ENCODE measurements at places on chromosomes 5 and 9.
A peak's percentile ranks its signal among the peaks of the same experiment; 100 is the strongest.

DNA sequence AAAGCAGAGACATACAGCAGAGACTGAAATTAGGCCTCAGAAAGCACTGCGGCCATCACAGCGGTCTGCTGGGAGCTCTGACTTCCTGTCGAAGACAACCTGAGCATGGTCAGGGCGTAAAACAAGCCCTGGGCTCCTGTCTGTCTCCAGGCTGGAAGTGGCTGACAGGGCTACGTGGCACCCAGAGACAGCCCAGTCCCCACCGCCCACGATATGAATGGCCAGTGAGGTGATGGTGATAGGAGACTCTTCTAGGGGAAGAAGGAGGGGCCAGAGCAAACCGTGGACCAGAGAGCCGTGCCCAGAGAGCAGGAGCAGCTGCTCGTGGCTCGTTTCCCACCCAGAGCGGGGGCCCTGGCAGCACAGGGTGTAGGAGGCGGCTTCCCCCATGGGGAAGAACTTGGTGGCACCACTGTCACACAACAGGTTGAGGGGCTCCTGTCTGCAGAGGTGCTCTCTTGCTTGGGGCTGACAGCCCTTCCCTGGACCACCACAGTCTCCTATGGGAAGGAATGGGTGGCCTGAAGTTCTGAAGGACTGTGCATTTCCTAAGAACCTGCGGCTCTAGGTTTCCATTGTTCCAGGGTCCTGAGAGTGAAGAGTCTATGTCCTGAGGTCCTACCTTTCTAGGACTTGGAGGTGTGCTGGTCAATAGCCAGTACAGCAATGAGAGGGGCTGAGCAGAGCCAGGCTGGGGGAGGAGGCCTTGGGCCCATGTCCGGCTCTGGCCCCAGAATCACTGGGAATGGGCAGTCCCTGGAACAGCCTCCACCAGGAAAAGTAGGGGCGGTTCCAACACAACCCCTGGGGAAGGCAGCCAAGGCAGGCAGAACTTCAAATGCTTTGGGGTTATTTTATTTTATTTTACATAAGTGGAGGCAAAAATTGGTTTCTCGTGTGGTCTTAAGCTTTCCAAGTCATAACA is 56.4 kb downstream of the BARX1 start:
- DNase-seq: peak; percentile 5
- H3K4me3 ChIP-seq: no peak overlapping the region
- no peaks in the 10 kb centered on the region for H3K36me3 ChIP-seq
- no peaks in the 10 kb centered on the region for H3K4me1 ChIP-seq

DNA sequence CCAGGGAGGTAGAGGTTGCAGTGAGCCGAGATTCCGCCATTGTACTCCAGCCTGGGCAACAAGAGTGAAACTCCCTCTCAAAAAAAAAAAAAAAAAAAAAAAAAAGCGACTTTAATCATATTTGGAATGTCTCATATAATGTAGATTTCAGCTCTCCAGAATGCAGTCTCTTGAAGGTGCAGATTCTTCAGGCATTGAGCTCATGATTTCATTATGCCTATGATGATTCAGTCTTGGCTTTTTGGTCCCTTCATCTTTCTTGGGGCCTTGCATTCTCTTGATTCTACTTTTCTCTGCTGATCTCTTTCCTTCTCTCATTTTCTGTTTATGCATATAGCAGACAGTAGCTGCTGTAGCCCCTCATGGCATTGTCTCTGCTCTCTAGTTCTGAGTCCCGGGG is 22.9 kb downstream of the KDM4C start:
- H3K4me3 ChIP-seq: no peak overlapping the region
- H3K4me1 ChIP-seq: no peaks in the 10 kb centered on the region
- no peaks in the 10 kb centered on the region for H3K36me3 ChIP-seq

DNA sequence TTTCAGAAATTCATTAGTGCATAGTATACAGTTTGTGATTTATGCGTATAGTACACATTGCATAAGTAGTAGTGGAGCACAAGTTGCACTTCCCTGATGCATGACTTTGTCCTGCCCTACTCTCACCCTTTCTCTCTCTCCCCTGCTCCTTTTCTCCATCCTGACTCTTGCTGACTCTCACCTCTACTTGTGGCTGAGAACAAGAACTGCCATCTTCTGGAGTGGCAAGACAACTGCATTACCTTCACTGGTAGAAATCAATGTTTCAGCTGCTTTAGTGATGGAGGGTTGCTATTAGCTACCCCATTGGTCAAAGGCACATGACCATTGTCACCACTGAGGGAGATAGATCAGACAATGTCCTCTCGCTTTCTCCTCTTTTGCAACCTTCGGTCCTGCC is 26.9 kb downstream of the SPEF2 start:
- no peak overlapping the region for H3K4me3 ChIP-seq
- no peak for DNase-seq
- no peaks in the 10 kb centered on the region for H3K36me3 ChIP-seq
- H3K4me1 ChIP-seq: no peaks in the 10 kb centered on the region
- no peaks in the 10 kb centered on the region for H3K27me3 ChIP-seq

DNA sequence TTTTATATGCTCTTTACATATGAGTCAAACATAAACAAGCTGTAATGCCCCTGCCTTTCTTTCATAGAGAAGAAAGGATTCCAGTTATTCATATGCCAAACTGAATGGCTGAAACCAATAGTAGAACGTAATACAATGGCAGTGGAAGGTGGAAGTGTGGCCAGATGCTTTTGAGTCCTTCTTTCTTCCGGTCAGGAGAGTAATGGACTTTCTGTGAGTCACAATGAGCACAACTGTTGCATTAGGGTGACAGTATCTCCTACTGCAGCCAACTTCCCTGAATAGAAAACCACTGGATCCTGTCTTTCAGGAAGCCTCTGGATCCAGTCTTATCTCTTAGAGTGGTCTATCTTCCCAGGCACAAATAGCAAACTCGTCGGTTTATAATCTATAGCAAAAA is 855.2 kb downstream of the MAT2B start:
- DNase-seq: no peak
- H3K4me3 ChIP-seq: no peak overlapping the region
- no peaks in the 10 kb centered on the region for H3K27me3 ChIP-seq
- no peaks in the 10 kb centered on the region for H3K36me3 ChIP-seq

DNA sequence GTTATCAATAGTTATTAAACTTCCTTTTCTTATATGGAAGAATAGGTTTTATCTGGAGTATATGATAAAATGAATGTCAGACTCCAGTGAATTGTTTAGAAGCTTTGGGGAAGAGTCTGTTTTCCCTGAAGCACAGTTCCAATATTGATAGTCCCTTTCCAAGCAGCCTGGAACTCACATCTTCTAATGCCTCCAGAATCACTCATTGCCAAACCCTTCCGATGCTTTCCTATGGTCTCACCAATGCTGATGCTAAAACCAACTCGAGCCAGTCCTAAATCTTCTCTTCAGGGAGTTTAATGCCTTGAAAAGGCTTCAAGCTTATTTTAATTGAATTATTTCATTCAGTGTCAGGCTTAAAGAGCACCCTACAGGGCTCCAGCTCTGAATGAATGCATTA is 121.2 kb downstream of the PTTG1 start:
- H3K27me3 ChIP-seq: no peaks in the 10 kb centered on the region
- DNase-seq: no peak
- H3K4me3 ChIP-seq: no peak overlapping the region
- H3K27ac ChIP-seq: no peak overlapping the region

Measured in ovary (tissue), 10 donors.